ENCODE measurements at places on chromosomes 12 and 14. TPM values are rescaled to one million over a fixed set of nuclear protein-coding genes. Genes with fewer than 3 reads are reported as not detected.

DNA sequence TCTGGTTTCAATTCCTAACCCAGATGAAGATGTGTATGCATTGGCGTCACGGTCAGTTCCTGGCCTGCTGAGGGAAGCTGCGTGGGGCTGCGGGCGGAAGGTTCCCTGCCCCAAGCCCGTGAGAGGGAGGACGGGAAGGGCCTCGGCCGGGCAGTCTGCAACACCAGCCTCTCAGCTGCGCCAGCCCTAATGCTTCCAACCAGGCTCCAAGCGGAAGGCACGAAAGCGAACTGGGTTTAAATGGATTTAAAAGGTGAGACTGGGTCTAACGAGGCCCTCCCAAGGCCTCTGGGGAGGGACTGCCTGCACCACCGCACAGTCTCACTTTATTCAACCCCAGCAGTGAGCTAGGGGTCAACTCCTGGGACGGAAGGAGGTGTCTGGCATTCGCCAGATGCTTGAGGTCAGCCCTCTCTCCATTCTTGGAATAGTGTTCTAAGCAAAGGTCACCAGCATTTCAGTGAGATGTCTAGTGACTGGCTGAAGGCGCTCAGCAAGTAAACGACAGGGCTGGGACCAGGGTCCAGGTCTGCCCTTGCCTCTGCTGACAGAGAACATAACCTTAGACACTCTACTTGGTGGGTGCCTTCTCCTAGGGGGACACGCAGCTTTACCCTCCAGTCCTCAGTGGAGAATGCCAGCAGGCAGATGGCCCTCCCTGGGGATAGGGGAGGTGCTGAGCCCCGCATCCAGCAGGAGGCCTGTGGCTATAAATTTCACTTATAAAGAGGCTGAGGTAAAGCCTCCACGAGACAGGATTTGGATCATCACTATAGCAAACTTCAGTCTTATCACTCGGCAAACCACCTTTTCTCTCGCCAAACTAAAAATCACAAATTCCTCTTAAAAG is 92.2 kb downstream of the PIWIL1 start:
- no peaks in the 10 kb centered on the region for H3K4me1 ChIP-seq
- no peak overlapping the region for H3K4me3 ChIP-seq
- DNase-seq = no peak
- H3K27ac ChIP-seq = no peak overlapping the region

DNA sequence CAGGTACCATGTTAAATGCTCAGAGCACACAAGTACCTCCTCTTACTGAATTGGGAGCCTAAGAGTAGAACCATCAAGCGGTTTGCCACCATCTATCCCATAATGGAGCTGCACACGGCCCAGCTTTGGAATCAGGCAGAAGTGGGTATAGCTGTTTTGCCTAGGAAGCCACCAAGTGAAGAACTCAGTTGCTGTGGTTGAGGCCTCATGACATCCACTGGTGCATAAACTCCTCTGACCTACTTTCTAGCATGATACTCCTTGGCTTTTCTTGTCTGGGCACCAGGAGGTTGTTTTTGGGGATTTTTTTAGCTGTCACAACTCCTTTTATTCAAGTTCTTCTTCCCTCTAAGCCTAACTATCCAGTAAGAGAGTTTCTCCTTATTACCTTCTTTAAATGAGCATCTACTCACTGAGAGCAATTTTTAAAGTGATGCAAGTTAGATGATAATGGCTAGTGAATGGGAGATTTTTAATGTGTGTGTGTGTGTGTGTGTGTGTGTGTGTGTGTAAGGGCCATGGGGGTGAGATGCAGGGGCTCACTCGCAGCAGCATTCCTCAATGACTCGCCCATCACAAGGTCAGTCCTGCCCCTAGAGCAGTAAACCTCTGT is 20.9 kb upstream of the KRAS start:
- DNase-seq = no peak
- H3K27ac ChIP-seq = no peak overlapping the region
- H3K27me3 ChIP-seq = no peaks in the 10 kb centered on the region
- no peaks in the 10 kb centered on the region for H3K36me3 ChIP-seq

- peaks cover 28% of the 10 kb centered on the region for H3K4me1 ChIP-seq
- no peak for DNase-seq
- no peaks in the 10 kb centered on the region for H3K27me3 ChIP-seq
- no peaks in the 10 kb centered on the region for H3K36me3 ChIP-seq
- H3K27ac ChIP-seq = peak overlapping the region; percentile 72
These were observed 642 bp upstream of the PHC1 start for GRCh38 chr12:8913702-8914032.

- H3K27ac ChIP-seq = no peak overlapping the region
- H3K27me3 ChIP-seq = no peaks in the 10 kb centered on the region
- no peaks in the 10 kb centered on the region for H3K4me1 ChIP-seq
- DNase-seq = no peak
- no peak overlapping the region for H3K4me3 ChIP-seq
- peaks cover 16% of the 10 kb centered on the region for H3K36me3 ChIP-seq
These were observed 20.7 kb downstream of the YARS2 start for GRCh38 chr12:32734952-32735351.

GRCh38 chr14:73049428-73049827 is 8.9 kb upstream of the RBM25 start:
- H3K4me1 ChIP-seq = no peaks in the 10 kb centered on the region
- no peaks in the 10 kb centered on the region for H3K27me3 ChIP-seq
- H3K27ac ChIP-seq = no peak overlapping the region
- no peak for DNase-seq
- no peaks in the 10 kb centered on the region for H3K36me3 ChIP-seq
- H3K4me3 ChIP-seq = no peak overlapping the region

DNA sequence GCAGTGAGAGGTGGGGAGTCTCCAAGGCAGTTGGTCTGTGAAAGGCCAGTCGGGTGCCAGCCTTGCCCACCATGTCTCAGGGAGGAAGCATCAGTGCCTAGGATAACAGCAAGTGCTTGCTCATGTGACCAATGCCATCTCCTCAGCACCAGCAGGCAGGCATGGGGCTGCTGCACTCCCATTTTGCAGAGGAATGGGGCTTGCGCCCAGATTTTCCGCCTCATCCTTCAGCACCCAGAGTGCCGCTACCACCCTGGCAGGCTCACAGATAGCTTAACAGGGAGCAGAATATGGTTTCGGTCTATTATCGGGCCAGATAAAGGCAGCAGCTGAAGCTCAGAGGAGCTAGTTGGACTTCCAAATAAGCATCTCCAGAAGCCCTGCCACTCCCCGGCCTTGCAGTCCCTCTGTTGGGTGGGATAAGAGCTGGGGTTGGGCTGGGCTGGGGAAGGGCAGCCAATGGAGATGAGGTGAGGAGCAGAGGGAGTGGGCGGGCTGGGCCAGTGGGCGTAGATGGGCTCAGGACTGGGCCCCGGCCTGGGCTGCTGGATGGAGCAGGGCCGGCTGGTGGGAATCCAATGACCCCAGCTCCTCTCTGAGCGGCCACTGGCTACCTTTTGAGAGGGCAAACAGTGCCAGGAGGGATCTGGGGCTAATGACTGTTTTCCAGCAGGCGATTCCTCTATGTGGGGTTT is 8.4 kb upstream of the KRT80 start:
- no peaks in the 10 kb centered on the region for H3K4me1 ChIP-seq
- H3K27me3 ChIP-seq = no peaks in the 10 kb centered on the region
- H3K4me3 ChIP-seq = no peak overlapping the region
- H3K27ac ChIP-seq = no peak overlapping the region
- DNase-seq = no peak

GRCh38 chr12:53099071-53099882 is 1.8 kb downstream of the IGFBP6 start:
- H3K36me3 ChIP-seq = no peaks in the 10 kb centered on the region
- DNase-seq = peak; percentile 81
- H3K27me3 ChIP-seq = no peaks in the 10 kb centered on the region
- peaks cover 49% of the 10 kb centered on the region for H3K4me1 ChIP-seq

GRCh38 chr14:99043756-99044155 is 228.2 kb downstream of the BCL11B start:
- peaks cover 17% of the 10 kb centered on the region for H3K4me1 ChIP-seq
- H3K27me3 ChIP-seq = no peaks in the 10 kb centered on the region
- no peaks in the 10 kb centered on the region for H3K36me3 ChIP-seq
- H3K4me3 ChIP-seq = no peak overlapping the region
- no peak overlapping the region for H3K27ac ChIP-seq

SMIM41 gene
- not detected for total RNA-seq

PRB2 gene
- not detected for total RNA-seq

BTBD7 gene
- total RNA-seq = 25.7 TPM

All from CD8-positive, alpha-beta memory T cell (primary cell).